C1 segment of cervical spinal cord (tissue), 14 donors: ENCODE measurements at places on chromosomes 3 and 15.

GRCh38 chr3:71146673-71147072 lies 436.9 kb downstream of the FOXP1 start:
- DNase-seq = no peak

GRCh38 chr3:52810923-52811322 lies 16.3 kb downstream of the ITIH3 start:
- no peak for DNase-seq

- no peak for DNase-seq
Observed at GRCh38 chr3:170128977-170129431, 52.5 kb downstream of the PHC3 start.

GRCh38 chr15:58057559-58057958 lies 8.0 kb downstream of the ALDH1A2 start:
- no peak for DNase-seq

- no peak for DNase-seq
Observed at GRCh38 chr3:56688191-56688590, 5.1 kb upstream of the TASOR start.

- DNase-seq = no peak
Observed at GRCh38 chr3:128001576-128001975, 50.7 kb upstream of the SEC61A1 start.

DNA sequence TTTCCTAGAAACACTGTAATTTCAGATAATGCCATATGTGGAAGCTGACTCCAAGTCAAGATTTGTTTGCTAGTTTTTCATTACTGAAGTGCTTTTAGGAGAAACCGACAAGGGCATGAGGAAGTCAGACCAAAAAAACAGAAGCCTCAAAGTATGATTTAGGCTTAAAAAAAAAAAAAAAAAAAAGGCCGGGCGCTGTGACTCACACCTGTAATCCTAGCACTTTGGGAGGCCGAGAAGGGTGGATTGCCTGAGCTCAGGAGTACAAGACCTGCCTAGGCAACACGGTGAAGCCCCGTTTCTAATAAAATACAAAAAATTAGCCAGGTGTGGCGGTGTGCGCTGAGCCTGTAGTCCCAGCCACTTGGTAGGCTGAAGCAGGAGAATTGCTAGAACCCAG lies 11.6 kb downstream of the RPL15 start:
- DNase-seq = no peak

- DNase-seq = no peak
Observed at GRCh38 chr15:76866716-76867321, 38.3 kb downstream of the SCAPER start.

DNA sequence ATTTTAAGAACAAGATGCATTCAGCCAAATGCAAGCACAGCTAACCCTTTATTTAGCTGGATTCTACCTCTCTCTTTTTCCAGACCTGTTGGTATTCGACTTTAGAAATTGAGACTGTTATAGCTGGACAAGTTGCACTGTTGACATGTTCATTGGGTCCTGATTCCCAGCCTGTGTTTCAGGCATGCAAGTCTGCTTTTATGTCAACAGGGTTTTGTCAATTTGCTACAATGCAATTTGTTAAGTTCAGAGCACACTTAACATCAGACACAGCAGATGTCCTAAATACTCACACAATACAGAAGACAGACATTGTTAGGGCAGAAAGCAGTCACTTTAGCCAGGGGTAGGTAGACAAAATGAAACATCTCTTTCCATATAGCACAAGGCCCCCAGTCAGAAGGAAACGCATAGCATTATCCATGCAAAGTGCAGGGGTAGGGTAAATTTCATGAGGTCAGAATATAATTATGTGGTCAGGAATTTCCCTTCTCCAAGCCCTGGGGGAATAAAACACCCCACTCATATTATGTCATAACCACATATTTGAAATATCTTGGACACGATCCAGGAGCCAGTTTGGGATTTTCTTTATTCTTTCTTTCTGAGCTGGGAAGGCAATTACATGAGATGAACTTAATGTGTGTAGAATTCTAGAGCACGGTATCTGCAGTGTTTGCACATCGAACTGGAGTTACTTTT lies 504.1 kb downstream of the NTRK3 start:
- no peak for DNase-seq

DNA sequence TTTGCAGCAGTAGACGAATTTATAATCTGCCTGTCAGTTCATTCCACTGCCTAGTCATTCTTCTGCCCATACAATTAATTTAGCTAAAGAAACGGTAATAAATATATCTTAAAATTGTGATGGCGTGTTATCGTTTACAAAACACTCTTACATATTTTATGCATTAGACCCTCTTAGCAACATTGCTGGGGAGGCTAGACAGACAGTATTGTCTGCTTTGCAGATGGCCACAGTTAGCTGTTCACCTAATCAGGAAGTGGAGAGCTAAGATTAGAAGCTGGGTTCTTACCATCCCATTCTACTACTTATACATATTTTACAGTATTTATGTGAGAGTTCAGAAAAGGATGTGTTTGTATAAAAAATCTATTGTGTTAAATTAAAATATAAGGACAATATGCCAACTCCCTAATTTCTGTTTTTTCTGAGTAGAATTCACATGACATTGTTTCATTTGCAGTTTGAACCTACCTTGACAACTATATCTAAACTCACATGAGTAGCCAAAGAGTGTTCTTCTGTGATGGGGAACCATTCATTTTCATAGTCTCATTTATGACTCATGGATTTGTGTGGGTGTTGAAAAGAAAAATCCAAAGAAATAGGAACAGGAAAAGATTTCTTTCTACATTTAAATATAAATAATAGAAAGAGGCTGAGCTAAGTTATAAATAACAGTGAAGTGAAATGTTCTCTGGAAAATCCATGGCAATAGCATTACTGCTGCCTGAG lies 41.7 kb upstream of the C3orf80 start:
- no peak for DNase-seq

DNA sequence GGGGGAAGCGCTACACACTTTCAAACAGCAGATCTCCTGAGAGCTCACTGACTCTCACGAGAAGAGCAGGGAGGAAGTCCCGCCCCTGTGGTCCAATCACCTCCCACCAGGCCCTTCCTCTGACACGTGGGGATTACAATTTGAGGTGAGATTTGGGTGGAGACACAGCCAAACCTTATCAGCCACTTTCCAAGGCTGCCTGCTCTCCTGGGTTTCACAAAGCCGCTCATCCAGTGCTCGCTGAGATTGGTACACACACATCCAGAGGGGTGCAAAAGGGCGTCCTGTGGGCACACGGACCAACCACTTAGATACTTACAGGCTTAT lies 23.1 kb downstream of the XXYLT1 start:
- no peak for DNase-seq

GRCh38 chr3:98553021-98553563 lies 21.3 kb downstream of the GPR15 start:
- no peak for DNase-seq

GRCh38 chr3:42906848-42907183 lies 874 bp downstream of the ZNF662 start:
- no peak for DNase-seq

GRCh38 chr3:182491577-182491976 lies 301.7 kb upstream of the ATP11B start:
- DNase-seq = no peak

GRCh38 chr3:139340784-139341183 lies 3.0 kb upstream of the MRPS22 start:
- no peak for DNase-seq

DNA sequence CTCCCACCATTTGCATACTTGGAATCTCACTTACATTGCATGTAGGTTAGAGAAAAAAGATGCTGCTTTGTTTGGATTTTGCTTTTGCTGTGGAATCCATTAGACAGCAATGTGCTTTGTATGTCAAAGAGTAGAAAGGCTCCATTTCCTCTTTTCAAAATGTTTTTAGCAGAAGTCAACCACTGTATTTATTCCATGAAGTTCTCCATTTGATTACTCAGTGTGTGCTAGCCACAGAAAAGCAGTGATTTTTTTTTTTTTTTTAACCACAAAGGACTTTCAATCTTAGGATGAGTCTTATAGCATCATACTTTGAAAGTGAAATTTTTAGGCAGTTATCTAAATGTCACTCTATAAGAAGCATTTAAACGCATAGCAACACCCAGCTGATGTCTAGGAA lies 285.0 kb upstream of the ADAMTS9 start:
- no peak for DNase-seq

- DNase-seq = no peak
Observed at GRCh38 chr3:125232401-125232800, 19.9 kb upstream of the SLC12A8 start.

DNA sequence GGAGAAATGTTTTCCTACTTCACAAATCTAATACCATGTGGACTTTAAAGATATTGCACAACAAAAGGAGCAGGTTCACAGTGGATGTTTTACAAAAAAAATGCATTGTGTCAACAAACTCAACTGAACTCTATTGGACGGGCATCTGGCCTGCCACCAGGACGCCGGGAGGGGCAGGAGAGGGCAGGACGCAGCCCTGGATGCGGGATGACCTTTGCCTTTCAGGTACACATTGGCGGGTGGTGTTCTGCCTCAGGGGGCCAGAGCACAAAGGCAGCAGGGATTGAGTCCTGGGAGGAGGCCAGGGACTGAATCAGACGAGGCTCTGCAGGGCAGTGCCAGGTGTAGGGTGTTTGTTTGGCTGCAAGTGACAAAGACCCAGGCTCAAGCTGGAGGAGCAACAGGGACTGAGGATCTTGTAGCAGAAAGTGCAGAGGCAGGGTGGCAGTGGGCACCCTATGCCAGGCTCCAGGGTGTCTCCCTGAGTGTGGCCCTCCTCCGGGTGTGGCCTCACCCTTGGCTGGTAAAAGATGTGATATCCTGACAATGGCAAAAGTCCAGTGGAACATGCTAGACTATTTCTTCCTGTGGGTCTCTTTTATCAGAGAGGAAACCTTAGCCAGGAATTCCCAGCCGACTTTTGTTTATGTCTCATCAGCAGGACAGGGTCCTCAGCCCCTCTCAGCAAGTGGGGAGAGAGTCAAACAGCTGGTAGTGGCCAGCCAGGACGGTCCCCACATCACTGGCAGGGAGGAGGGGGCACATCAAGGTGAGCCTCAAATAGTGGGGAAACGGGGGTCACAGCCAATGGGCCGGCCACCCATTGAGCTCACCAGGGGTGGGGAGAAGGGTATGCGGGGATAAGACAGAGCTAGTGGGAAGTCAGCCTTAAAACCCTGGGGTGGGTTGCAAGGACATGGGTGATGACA lies 29.7 kb upstream of the KLF13 start:
- DNase-seq = no peak

DNA sequence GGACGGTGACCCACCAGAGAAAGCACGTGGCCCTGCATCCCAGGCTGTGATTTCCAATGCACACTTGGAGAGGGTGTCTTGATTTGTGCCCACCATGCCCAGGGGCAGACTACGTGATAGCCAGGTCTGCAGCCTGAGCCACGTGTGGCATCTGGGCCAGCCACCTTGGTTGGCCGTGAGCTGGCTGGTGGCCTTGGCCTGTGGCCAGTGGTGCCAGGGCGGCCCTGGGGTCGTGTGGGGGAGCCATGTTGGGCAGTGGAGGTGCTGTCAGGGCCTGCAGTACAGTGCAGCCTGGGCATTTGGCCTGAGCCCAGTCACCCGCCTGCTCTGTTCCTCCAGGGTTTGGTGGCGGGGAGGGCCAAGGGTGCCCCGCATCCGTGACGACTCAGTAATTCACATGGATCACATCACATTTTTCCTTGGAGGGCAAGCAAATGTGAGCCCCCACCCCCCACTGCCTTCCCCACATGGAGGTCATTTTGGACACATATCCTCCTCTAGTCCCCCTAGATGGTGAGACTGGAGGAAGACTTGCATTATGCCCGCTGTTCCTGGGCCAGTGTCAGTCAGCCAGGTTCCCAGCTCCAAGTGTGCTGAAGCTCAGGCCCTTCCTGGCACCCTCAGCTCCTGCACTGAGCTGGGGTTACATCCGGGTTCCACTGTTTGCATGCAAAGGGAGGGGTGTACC lies 201.4 kb downstream of the UBE3A start:
- no peak for DNase-seq

DNA sequence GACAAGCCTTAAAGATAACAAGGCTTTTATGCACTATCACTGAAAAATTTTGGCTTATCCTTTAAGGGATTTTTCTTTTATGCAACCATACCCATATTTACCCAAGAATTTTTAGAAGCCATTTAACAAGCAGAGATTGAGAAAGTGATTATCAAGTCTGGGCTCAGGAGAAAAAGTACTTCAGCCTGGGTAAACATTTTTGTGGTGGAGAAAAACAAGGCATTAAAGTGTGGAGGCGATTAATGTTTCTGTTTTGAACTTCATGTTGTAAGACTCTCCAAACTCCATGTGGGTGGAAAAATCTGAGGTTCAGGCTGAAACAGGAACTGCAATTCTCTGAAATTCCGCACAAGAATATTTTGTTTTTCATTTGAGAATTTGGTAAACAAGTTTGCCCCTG lies 260.4 kb upstream of the KCNMB2 start:
- DNase-seq = no peak

DNA sequence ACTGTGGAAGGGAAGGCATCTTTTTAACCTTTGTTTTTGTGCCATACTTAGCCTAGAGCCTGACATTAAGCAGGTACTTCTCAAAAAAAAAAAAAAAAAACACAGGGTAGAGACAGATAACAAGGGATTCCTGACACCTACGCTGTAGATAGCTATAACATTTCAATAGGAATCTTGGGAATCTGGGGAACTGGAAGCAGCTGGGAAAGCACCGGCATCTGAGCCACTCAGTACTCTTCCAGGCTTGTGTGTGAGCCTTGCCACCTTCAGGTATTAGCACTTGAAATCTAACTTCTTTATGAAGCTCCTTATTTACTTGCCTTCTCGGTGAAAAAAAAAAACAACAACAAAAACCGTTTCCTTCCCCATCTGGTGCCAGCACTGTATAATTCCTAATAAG lies 46.8 kb downstream of the PIK3CA start:
- no peak for DNase-seq

DNA sequence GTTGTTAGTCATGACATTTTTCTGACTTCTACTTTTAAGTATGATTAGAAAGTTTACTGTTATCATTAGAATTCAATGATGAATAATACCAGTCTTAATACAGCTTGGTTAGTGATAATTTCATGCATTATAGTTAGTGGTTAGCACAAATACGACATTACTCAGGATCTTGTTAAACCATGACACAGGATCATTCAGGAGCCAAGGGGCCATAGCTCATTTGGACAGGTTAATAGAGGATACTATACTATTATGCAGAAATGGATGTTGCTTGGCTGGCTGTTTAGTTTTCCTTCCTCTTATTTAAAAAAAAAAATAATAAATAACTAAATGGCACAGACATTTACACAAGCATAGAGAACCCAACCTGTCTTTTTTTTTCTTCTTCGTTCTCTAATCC lies 55.5 kb downstream of the NSUN3 start:
- DNase-seq = no peak

DNA sequence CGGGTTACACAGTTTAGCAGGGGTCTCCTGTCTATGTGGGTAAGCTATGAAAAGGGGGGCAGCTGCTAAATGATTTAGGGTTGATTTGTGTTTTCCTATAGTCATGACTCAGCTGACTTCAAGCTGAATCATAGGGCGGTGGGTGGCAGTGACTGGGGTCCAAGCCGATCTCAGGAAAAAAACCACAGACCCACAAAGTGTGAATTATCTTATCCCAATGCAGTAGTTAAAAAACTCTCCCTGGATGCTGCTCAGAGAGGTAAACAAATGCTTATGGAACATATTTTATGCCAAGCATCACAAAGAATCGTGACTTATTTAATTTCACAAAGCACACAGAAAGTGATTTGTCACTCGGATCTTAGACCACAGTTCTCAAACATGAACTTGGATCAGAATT lies 18.4 kb upstream of the TOPAZ1 start:
- no peak for DNase-seq
